NCI-H187 treated with DMSO at 0.1 percent for 48 hours (cell line): ENCODE measurements at places on chromosomes 5 and 9.

GRCh38 chr5:82314964-82315758 is 37.0 kb upstream of the RPS23 start:
- DNase-seq = no peak

DNA sequence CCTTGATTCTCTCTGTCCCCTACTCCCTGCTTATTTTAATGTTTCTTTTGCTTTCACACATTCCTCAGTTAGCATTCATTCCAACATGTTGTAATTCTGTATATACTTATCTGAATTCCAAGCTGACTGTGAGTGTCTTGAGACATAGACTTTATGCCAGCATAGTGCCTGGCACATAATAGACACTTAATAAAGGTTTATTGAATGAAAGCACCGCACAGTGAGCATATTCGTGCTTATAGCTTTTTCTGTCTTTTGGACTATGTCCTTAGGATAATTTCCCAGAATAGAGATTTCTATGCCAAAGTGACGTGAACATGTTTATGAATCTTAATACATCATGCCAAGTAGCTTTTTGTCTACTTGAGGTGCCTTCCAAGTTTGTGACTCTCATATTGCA is 174.6 kb downstream of the CD180 start:
- DNase-seq = no peak

DNA sequence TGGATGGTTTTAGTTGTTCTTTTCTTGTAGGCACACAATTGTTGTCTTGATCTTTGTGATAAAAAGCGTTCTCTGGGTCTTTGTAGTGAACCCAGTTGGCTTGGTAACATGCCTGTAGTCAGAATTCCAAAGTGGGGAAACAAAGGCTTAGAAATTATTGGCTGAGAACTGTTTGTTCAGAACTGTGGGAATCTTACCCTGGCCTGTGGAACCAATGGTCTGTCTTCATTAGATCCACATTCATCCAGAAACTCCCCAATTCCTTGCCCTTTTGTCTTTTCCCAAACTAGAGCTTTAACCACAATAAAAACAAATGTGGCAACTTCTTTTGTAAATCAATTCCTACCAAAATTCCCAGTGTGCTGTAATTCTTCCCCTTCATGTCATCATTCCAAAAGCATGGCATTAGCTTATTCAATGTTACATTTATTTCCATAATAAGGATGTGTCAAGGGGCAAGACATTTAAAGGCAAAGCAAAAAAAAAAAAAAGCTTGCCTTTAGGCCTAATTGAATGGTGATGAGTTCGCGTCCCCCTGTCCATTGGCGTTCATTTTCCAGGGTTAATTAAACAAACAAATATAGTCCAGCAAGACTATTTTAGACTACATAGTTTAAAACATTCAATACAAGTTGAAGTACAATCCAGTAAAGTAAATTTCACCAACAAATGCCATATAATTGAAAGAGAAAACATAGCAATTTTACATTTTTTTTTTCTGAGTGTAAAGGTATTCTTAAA is 249.8 kb upstream of the ZNF608 start:
- DNase-seq = no peak

- no peak for DNase-seq
These were observed 25.0 kb upstream of the SPTLC1 start for GRCh38 chr9:92140074-92140753.

DNA sequence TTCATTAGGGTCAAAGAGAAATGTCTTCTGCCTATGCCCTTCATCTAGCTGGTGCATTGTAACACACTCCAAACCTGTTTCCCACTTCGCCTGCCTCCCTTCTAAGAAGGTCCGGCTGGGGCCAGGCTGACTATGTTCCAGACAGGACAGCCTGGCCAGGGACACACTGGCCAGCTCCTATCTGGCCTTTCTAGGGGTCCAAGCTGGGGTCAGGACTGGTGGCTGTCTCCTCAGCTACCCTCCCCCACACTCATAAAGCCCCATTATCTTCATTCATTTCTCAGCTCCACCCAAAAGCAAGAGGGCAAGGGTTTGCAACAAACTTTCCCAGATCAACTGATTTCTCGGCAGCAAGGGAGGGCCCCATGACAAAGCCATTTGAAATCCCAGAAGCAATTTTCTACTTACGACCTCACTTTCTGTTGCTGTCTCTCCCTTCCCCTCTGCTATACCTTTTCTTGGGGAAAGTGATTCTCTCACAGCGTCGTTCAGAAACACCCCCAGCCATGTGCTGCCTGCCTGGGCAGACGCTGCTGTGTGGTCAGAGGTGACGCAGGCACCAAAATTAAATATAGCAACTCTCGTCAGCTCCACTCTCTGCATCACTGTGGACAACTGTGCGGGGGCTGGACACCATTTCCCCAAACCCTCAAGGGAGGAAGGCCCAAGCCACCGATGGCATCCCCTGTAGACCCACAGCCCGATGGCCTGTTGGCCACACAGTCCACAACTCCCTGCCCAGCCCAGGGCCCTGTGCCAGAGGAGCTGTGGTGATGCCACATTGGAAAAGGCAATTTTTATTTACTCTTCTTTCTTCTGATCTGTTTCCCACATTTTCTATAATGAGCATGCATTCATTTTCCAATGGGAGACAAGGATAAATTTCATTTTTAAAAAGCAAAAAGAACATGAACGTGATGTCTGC is 6.1 kb downstream of the IL13 start:
- DNase-seq = no peak

GRCh38 chr9:89923961-89924504 is 319.2 kb downstream of the GADD45G start:
- DNase-seq = no peak

DNA sequence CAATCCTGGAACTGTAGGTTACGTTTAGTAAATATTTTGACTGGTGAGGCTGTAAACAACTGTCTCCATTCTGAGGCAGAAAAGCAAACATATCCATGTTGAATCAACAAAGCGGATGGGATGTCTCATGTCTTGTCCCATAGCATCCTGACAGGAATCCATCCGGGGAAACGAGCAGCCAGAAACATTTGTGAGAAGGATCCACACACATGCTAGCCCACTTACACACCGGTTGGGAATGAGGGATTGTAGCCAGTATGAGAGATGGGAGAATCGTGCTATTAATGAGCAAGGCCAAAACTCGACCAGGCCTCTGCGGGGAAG is 117.5 kb downstream of the FSTL4 start:
- DNase-seq = no peak

DNA sequence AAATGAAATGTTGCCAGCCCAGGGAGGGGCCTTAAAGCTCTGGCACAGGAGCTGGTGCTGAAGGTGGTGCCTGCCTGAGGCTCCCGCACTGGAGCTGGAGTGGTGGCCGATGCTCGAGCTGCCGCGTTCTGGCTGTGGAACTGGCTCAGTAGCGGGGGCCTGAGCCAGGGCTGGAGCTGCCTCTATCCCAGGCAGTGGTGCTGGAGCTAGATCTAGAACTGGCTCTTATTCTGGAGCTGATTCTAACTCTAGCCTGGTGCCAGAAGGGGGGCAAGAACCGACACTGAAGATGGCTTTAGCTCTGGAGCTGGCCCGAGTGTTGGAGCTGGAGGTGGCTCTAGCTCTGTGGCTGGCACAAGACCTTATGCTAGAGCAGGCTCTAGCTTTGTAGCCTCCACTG is 19.2 kb downstream of the OBP2B start:
- DNase-seq = no peak

GRCh38 chr9:128416014-128416413 is 4.6 kb upstream of the CERCAM start:
- DNase-seq = no peak

- DNase-seq = no peak
These were observed 100.3 kb upstream of the PANK3 start for GRCh38 chr5:168679515-168679920.

DNA sequence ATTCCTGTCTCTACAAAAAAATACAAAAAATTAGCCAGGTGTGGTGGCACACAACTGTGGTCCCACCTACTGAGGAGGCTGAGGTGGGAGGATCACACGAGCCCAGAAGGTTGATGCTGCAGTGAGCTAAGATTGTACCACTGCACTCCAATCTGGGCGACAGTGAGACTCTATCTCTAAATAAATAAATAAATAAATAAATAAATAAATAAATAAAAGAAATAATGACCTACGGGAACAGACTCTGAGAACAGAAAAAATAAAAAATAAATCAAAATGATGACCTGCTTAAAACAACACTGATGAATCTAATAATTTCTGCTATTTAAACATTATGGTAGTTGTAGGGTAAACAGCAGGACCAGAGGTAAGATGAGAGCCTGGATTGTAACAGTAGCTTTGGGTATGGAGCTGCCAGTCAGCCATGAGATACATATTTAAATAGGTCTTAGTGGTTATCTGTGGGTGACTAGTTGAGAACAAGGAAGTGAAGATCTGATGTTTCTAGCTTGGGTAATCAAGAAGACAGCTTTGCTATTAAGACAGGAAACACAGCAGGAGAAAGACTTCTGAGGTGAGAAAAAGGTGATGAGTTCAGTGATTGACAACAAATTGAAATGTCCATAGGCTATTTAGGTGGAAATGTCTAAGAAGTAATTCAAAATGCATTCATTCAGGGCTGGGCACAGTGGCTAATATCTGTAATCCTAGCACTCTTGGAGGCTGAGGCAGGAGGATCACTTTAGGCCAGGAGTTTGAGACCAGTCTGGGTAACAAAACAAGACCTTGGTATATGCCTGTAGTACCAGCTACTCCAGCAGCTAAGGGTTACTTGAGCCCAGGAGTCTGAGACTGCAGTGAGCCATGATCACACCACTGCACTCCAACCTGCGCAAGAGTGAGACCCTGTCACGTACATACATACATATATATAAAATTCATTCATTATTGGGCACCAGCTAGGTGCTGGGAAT is 11.0 kb downstream of the RNF145 start:
- DNase-seq = no peak

DNA sequence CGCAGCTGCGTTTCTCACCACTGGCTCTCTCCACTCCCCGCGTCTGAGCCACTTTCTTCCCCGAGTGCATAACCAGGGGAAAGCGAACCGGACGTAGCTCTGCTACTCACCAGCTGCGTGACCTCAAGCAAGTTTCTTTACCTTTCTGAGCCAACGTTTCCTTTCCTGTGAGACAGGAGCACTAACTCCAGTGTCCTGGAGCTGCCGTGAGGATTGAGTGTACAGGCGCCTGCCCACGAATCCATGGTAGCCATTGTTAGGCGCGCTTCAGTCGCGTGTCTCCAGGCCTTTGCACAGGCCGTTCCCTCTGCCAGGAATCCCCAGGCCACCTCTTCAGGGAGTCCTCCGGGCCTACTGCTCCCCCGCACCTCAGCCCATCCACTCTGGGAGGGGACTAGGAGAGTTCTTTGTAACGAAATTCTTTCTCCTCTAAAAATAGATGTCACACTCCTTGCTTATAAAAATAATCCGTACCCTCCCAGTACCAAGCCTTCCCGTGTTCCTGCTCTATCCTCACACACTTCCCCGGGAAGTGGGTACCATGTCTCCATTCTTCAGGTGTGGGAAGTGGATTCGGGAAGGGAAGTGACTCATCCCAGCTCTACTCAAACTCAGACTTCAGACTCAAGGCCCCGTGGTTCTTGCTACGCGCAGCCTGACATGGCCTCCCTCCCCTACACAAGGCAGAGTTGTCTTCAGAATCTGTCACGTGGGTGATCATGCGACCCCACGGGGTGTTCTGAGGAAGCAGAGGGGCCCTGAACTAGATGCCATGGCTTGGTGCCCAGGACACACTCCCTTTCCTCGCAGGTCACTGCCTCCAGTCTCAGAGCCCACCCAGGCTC is 16.1 kb upstream of the CRB2 start:
- DNase-seq = no peak

- no peak for DNase-seq
These were observed 14.8 kb downstream of the C9 start for GRCh38 chr5:39349484-39349883.

DNA sequence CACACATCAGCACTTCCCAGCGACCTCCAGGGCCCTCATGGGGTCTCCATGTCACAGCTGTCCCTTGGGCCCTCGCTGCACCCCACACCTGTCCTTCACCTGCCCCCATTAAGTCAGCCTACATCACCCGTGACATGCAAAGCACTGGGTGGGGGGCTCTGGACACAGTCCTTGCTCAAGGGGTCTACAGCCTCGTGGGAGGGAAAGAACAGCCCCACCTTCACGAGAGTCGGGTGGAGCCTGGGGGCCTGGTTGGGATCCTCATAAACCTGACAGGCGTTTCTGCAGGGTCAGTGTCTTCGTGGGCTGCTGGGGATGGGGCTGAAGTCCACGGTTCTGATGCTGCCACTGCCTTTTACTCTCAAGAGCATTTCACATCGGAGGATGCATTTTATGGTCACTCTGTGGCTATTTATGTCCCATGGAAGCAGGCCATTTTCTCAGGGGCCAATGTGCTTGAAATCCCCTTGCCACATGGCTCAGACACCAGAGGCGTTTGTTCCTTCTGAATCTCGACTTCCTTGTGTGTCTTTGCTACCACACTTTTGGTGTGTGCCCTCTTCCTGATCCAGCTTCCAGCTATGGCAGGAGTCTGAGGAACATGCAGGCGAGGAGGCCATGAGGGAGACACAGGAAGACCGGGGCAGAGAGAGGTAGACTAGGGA is at the start of gene OR2V1:
Gene OR2V1, minus strand, starts transcription at position 338 of the 665 bp plus-strand sequence. CDS start 5,865 bp downstream, outside the sequence.
- DNase-seq = no peak

- DNase-seq = no peak
These were observed 200.1 kb upstream of the DAB2 start for GRCh38 chr5:39624890-39625289.

DNA sequence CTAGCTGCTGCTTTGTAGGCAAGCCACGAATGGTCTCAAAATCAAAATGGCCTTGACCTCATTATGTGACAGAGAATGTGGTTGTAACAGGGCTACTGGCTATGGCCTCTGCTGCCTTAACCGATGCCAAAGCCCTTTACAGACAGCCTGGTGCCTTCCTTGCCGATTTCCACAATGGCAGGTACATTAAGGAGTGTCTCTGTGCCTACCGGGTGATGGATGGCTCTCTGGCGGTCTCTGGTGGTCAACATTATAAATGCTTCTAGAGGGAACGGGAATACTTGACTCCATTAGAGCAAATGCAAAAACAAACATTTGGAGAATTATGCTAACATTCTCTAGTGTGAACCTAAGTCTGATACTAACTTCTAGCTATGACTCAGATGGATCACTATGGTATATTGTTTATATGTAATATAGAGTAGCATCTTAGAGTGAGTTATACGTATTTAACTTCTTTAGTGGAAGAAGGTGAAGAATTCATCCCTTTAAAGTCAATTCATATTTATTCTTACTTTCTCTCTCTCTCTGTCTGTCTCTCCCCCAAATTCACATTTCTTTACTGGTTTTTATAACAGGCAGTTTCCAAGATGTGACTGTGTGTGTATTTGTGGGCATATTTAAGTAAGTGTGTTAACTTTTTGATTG is 52.5 kb downstream of the RPS23 start:
- DNase-seq = peak; percentile 17

DNA sequence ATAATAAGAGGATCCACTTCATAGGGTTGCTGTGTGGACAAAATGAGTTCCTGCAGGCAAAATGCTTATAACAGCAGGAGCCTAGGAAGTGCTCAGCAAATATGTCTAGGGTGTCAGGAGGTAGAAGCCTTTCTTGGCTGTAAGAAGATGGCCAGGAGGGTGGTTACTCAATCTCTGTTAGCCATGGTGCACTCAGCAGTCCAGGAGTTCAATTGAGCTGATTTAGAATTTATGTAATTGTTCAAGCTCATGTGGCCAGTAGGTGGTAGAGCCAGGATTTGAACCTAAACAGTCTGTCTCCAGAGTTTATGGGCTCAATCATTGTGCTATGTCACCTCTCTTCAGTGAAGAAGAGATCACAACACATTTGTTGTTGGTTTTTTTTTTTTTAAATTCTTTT is 381.2 kb downstream of the KIF4B start:
- no peak for DNase-seq

- no peak for DNase-seq
These were observed 12.0 kb downstream of the MACROH2A1 start for GRCh38 chr5:135386886-135387628.

- no peak for DNase-seq
These were observed 154.8 kb upstream of the KLF9 start for GRCh38 chr9:70569070-70569772.
